ENCODE measurements at places on chromosomes 2 and 18.

DNA sequence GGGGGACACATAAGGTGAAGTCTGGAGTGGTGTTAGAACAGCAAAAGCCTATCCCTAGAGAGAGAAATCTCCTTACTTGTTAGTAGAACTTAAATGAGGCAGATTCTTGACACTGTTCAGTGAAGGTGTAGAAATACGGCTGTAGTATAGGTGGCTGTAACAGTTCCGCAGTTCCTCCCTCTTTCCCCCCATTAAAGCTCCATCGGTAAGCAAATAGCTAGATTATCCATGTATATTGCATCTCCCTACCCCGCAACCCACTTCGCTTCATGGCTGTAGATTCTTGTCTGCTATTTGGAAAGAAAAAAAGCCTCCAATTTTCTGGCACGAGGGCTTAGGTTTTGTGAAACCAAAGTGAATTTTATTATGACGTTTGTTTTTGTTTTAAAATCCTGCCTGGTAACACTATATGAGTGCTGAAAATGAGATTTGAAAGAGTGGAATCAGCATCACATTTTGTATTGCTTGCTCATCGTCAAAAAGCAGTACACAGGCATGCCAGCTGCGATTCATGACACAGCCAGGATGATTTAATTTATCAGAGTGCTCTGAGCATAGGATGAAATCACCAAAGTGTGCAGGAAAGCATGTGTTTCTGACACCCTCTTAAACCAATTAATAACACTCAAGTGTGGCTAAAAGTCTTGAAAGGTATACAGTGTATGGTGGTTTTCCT is 1.4 kb downstream of the FAM171B start:
- peak; percentile 66 for DNase-seq

- no peak for DNase-seq
Observed at GRCh38 chr2:98726205-98726604, 4.7 kb downstream of the MGAT4A start.

DNA sequence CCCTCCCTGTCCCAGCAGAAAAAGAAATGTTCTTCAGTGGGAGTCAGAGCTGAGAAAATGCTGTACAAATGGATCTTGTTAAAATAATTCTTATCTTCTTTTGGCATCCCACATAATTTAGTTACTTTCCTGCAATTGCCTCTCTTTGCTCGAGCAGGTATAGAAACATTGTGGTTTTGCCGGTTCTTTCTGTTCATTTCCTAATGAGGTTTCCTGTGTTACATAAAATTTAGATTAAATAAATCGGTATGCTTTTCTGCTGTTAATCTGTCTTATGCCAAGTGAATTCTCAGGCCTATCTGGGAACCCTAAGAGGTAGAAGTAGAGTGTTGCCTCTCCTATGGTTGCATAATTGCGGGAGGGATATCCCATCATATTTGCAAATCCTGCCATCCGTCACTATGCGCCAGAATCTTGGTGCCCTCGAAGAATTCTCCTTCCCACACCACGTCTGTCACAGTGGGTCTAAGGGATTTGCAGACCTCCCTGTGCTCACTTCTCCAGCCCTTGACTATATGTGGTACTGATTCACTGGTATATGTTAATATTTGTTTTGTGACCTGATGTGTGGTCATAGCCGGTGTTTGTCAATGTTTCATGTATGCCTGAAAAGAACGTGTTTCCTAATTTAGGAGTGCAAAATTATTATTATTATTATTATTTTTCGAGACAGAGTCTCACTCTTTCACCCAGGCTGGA is 12.2 kb upstream of the HDAC4 start:
- no peak for DNase-seq

DNA sequence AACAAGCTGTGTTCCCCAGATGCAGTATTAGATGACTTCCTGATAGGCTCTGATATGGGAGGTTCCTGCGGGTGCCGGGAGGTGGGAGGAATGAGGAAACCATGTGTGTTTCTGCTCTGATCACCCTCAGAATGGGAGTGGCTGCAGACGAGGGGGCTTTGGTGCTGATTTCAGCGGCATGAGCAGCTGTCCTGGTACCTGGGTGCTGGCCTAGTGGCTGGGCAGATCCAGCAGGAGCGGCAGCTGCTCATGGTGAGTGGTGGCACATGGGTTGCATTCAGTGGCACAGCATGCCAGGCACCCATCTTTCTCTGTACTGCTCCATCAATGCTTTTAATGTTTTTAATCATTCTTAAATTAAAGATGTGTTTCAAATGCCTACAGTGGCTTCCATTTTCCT is 177.2 kb upstream of the NETO1 start:
- no peak for DNase-seq

DNA sequence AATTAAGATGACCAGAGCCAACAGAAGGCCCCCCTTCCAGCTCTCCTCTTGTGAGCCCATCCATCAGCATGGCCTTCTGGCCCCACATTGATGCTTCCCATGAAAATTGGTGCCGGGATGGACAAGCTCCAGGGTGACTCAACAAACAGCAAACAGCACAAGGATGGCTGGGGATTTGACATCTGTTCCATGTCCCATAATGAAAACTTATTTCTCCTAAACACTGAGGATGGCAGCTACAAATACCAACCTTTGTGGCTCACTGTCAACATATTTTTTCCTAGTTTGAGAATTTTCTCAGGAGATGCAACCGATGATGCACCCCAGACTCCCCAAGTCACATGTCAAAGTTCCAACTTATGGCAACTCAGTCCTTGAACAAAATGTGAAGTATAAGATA is 169.6 kb upstream of the SIX2 start:
- no peak for DNase-seq

DNA sequence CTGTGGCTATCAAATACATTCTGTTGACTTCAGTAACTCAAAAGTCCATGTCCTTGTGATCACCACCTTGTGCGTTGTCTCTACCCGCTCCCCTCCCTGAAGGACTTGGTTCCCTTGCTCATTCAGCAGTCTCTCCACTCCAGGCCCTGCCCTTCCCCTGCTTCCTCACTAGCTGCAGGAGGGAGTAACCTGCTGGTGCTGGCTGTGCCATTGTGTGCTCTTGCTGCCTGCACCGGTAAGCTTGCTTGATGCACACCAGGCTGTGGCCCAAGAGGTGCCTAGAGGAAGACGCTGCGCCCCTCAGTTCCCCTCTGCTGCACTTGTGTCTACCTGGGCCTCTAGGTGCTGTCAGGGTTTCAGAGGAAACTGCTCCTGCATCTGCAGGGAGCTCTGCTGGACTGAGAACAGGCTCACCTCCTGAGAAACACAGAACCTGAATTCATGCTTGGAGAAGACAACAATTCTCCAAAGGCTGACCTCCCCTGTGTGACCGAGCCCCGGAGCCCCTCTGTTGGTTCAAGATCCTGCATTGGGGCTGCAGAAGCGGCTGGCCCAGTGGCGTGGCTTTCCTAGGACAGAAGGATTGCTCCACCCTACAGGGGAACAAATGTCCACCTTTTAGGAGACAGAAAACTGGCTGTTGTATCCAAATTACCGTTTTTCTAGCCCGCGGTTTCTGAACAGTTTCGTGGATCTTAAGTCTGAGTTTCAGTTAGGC is 33.6 kb downstream of the PTPRM start:
- DNase-seq, result no peak

Data from brain microvascular endothelial cell (primary cell).